Activated CD8-positive, alpha-beta memory T cell treated with anti-CD3 and anti-CD28 coated beads for 4 hours (primary cell): ENCODE measurements at places on chromosomes 5 and 9.

DNA sequence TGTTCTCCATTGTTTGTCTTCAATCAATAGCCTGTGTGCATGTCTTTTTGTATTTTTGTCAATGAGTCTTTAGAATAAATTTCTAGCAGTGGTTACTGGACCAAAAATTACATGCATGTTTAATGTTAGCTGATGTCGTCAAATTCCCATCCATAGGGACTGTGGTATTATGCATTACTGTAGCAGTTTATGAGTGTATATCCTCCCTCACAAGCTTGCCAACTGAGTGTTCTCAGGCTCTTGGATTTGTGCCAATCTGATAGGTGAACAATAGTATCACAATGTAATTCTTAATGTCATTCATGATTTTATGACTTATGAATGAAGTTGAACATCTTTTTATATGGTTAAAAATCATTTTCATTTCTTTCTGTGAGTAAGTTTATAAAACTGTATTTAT, 13.0 kb downstream of the SNX24 start:
- DNase-seq: no peak

DNA sequence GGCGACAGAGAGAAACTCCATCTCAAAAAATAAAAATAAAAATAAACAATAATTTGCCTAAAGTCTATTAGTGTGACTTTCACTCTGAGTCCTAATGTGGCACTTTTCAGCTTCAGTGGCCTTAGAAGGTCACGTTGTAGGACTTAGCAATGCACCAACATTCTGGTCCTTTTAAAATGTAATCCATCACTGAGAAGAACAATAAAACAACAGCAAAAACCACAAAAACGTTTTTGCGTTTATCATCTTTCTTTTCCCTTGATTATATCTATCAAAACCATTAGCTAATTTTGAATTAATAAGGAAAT, 190.1 kb upstream of the ZNF608 start:
- DNase-seq: no peak

DNA sequence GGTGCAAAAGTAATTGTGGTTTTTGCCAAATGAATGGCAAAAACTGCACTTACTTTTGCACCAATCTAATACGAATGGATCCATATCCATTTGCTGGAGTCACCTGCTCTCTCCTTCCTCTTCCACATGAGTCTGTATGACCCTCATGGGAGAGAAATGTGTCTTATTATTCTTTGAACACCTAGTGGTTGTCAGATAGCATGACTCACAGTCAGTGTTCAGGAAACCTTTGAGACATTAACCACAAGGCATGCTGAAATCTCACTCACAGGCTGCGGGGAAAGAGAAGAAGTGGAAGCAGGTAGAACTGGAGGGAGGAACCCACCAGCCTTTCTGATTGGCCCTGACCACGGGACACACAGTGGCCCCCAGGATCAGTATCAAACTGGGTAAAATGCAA, 222.8 kb upstream of the KLF4 start:
- DNase-seq: no peak

DNA sequence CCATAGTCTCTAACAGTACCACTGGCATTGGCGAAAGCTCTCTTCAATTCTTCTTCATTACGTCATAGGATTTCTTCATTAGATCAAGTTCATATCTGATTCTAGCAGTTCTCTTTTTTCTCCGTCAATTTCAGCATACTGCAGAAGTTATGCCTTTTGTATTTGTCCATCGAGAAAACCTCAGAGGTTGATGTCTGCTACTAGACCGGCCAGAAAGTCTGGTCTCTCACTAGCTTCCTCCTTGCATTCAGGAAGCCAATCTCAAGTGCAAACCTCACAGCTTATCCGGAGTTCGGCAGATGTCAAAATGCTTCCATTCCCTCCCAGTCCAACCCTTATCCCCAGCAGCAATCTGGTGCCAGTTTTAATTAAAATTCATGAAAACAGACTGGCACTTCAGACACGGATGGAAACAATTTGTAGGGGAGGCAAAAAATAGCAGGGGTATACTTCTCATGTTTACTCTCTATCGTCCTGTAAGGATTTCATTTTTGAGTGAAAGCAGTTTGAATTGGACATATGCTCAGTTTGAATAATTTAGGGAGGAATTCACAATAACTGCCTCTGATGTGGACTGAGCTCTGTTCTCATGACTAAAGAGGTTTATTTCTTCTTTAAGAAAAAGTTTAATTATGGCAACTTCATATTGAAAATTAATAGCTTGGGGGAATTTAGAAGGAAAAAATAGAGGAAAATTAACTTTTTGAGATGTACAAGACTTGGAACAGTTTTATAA, 56.4 kb upstream of the TMC1 start:
- no peak for DNase-seq

- DNase-seq: no peak
These were observed 12.9 kb upstream of the CDC42SE2 start for GRCh38 chr5:131250751-131251475.

DNA sequence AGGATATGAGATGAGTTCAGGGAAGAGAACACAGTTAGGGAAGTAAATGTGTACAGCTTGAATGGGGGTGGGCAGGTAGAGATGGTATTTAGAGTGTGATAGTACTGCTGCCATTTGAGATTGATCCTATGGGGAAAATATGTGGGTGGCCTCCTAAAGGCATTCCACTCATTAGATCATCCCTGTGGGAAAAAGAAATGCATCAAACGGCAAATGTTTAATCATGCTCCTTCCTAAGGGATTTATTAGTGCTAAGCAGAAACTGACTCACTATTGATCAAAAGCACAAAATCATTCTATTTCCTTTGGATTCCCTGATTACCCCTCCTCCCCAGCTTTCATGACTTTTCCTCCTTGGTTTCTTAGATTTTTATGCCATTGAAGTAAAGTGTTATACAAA, 36.4 kb upstream of the SMC5 start:
- no peak for DNase-seq

GRCh38 chr9:19998823-19999455, 210.1 kb upstream of the SLC24A2 start:
- DNase-seq: no peak

GRCh38 chr9:113734826-113735225, 141.3 kb upstream of the ZNF618 start:
- no peak for DNase-seq

DNA sequence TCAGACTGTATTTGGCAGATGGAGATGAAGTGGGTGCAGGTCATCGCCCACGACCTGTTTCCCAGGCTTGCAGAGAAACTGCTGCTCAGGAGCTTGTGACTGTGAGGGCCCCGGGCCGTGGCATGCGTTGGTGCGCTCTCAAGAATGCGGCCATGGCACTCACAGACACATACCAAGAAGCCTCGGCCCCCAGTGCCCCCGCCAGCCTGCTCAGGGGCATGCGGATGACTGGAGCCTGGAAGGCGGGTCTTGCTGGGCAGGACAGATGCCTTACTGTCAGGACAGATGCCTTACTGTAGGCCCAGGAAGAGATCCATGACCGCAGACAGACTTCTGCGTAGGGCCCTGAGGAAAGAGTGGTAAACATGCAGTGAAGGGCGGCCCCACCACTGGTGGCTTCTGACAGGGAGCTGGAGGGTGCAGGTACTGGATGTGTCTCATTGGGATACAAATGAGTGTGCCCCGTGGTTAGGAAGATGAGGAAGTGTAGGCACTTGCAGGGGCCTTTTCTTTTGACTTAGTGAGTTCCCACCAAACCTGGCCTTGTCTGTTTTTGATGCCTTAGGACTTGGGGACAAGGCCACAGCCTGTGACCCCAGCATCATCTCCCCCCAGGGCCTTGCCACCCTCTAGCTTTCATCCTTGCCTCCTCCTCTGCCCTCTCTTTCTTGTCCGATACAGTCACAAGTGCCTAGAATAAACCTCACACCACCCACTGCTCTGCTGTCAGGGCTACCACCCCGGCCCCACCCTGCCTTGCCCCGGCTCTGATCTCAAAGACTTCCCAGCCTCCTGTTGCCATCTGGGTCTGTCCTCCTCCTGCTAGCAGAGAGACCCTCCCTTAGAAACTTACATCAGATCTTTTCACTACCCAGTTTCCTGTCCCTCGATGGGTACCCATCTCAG, 68.8 kb upstream of the ABL1 start:
- DNase-seq: no peak

GRCh38 chr9:78015241-78015640, 16.4 kb downstream of the GNAQ start:
- DNase-seq: no peak

- no peak for DNase-seq
These were observed 7.7 kb upstream of the CPEB4 start for GRCh38 chr5:173880306-173880985.

- no peak for DNase-seq
These were observed 4.4 kb upstream of the ELL2 start for GRCh38 chr5:95966005-95966404.

- no peak for DNase-seq
These were observed 97.1 kb upstream of the LRRTM2 start for GRCh38 chr5:138972230-138972629.

- DNase-seq: no peak
These were observed 5.4 kb upstream of the RABL6 start for GRCh38 chr9:136802321-136802720.

GRCh38 chr9:26169708-26170107, 491.5 kb upstream of the TUSC1 start:
- no peak for DNase-seq

GRCh38 chr9:21077781-21078180, at the start of gene IFNB1:
TSS of gene IFNB1 (minus strand) at chr9:21077942. CDS start at chr9:21077869, 73 bp downstream.
- DNase-seq: no peak

DNA sequence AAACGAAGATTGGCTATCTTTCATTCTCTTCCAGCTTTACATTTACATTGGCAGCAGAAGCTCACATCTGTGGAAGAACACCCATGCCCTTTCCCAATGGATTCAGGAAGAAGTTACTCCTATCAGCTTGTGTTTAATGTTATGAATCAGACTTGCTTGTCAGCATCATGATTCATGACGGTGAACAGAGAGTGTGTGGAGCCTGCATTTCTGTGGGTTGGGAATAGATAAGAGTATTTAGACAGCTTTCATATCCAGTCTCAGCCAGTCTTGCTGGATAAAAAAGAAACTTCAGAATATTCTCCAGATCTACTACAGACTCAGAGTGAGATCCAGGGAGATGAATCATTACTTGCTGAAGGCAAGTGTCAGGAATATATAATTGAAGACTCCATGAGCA, 812.9 kb upstream of the ZNF608 start:
- no peak for DNase-seq

DNA sequence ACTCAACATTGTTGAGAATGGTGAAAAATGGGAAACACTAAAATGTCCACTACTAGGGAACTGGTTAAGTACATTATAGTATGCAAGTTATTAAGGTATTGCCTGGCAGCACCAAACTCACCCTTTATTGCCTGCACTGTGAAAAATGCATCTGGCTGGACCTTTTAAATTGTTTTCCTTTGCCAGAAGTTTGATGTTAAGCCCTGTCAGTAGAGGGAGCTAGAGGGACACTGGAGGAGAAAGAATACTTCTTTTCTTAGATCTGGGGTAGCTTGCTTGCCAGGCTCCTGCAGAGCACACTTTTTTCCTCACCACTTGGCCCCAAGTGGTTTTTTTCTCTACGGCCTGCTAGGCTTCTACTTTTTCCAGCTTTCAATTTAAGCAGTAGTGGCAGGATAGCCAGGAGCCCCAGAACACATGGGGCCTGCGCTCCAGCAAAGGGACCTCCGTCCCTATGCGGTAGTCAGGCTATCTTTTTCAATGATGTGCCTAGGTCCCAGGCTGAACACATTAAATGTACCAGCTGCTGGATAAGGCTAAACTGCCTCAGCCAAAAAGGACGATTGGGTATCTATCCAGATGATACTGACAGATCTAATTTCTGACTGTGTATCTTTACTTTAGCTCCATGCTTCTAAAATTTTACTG, 8.0 kb upstream of the HABP4 start:
- DNase-seq: no peak

DNA sequence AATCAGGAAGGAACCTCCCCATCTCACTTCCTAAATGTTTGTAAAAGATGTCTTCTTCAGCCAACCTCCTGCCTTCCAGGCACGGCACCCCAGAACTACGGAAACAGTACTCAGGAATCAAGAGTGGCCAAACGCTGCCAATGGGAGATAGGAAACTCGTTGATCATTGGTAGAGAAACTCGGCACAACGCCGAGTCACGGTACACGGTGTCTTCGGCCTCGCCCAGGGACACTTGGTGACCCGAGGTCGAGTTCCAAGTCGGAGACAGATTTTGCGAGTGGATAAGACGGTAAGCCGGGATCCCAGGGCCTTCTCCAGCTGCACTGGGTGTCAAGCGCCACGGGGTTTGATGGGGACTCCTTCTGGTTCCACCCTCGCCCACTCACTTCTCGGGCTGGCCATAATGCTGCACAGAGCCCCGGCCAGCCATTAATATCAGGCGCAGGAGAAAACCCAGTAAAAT, 343 bp downstream of the KIAA0825 start:
- no peak for DNase-seq

DNA sequence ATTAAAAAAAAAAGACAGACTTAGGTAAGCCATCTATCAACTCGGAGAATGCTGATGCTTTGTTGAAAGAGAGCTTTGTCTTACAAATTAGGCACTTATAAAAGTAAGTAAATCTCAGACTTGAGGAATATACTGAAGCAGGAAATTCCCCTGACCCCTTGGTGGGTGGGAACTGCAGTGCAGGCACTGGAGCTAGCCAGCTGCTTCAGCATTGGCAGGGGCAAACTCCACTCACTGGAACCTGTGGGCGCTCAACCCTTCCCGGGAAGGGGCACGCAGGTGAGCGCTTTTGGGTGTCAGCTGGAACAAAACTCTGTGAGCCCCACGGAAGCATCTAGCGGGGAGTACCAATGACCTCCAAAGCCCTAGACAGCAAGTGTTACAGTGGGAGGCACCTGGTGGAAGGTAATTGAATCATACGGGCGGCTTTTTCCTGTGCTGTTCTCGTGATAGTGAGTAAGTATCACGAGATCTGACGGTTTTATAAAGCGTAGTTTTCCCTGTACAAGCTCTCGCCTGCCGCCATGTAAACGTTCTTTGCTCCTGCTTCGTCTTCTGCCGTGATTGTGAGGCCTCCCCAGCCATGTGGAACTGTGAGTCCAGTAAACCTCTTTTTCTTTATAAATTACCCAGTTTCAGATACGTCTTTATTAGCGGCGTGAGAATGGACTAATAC, 628.0 kb upstream of the CDH18 start:
- DNase-seq: no peak

DNA sequence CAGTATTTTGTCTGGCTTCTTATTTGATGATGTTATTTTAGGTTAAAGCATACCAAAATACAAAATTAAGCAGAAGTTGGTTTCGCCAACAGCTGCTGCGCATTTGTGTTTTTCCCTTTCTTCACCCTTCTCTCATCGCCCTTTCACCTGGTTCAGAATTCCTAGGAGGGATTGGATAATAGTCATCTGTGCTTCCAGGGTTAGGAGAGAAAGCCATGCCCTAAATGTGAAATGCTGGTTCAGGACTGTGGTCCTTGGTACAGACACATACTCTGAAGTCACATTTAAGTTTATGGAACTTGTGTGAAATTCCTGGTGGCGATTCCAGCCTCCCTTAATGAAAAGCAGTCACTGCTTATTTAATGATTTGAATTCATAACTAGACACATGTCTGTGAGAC, 7.7 kb downstream of the MAST4 start:
- DNase-seq: no peak

GRCh38 chr5:30811298-30811697, 382.2 kb upstream of the CDH6 start:
- no peak for DNase-seq

GRCh38 chr5:77129391-77129990, 42.4 kb upstream of the ZBED3 start:
- no peak for DNase-seq

GRCh38 chr9:94681508-94681907, 42.2 kb upstream of the FBP1 start:
- peak; percentile 16 for DNase-seq

- DNase-seq: no peak
These were observed 1.5 kb downstream of the NDFIP1 start for GRCh38 chr5:142110046-142110531.

- DNase-seq: no peak
These were observed 21.3 kb downstream of the SLC12A7 start for GRCh38 chr5:1090538-1090937.
